ENCODE measurements at places on chromosomes 7 and 10.

- H3K4me1 ChIP-seq = no peaks in the 10 kb centered on the region
- H3K36me3 ChIP-seq = no peaks in the 10 kb centered on the region
- no peak overlapping the region for H3K27ac ChIP-seq
Observed at GRCh38 chr7:34277016-34277802, 371.9 kb downstream of the BMPER start.

GRCh38 chr10:131090761-131091661 lies 220.5 kb downstream of the TCERG1L start:
- H3K27me3 ChIP-seq = no peaks in the 10 kb centered on the region
- no peaks in the 10 kb centered on the region for H3K36me3 ChIP-seq
- H3K27ac ChIP-seq = no peak overlapping the region
- DNase-seq = no peak
- H3K4me1 ChIP-seq = peaks cover 2% of the 10 kb centered on the region
- H3K4me3 ChIP-seq = no peak overlapping the region

DNA sequence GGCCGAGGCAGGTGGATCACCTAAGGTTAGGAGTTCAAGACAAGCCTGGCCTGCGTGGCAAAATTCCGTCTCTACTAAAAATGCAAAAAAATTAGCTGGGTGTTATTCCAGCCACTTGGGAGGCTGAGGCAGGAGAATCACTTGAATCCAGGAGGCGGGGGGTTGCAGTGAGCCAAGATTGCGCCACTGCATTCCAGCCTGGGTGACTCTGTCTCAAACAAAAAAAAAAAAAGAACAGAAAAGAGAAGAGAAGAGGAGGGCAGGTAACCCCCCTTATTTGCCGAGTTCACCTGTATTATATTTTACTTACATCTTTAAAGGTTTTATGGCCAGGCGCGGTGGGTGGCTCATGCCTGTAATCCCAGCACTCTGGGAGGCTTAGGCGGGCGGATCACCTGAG lies 91.7 kb downstream of the RNF216 start:
- no peak overlapping the region for H3K4me3 ChIP-seq
- DNase-seq = no peak
- H3K27me3 ChIP-seq = no peaks in the 10 kb centered on the region
- peak overlapping the region; percentile 83 for H3K27ac ChIP-seq
- peaks cover 87% of the 10 kb centered on the region for H3K4me1 ChIP-seq

- no peak overlapping the region for H3K27ac ChIP-seq
- no peak for DNase-seq
- no peaks in the 10 kb centered on the region for H3K36me3 ChIP-seq
- peaks cover 2% of the 10 kb centered on the region for H3K4me1 ChIP-seq
Observed at GRCh38 chr10:47389619-47390018, 5.5 kb upstream of the ZNF488 start.

DNA sequence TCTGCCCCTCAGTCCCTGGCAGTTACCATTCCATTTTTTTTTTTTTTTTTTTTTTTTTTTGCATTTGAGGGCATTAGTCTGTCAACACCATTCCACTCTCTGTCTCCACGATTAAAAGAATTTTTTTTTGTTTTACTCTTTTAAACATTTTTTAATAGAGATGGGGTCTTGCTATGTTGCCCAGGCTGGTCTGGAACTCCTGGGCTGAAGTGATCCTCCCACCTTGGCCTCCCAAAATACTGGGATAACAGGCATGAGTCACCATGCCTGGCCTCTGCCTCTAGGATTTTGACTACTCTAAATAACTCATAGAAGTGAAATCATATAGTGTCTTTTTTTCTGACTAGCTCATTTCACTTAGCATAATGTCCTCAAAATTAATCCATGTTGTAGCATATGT lies 16.5 kb upstream of the CLDN3 start:
- H3K4me3 ChIP-seq = no peak overlapping the region
- H3K27ac ChIP-seq = no peak overlapping the region

DNA sequence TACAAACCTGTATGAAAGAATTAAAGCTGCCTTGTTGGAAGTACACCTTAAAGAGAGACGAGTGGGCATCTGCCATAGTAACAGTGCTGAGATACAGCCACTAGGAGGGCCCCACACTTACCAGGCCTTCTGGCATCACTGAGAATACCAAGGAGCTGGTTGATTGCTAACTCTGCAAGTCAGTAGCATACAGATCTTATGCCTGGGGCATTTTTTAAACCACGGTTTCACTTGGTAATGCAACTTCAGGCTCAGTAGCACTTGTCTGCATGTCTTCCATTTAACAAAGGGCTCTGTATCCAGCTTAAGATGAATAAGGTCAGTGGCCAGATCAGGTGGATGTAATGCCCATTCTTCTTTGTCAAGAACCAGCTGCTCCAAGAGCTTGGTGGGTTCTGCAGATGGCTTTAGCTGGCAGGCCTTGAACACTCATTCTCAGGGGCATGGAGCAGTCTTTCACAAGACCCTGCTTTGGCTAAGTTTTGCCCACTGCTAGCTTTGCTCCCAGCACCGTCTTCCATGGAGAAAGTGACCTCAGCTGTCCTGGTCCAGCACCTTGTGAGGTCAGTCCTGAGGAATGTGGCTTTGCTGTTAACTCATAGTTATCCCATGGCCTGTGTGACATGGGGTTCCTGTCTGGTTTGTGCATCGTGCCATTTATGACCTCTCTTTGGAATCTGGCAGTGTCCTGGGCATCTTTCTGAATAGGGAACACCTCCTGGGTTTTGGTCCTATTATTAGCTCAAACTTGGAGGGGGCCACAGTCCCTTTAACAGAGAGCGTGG lies 68.1 kb downstream of the BMPER start:
- no peak for DNase-seq
- no peaks in the 10 kb centered on the region for H3K36me3 ChIP-seq
- no peak overlapping the region for H3K4me3 ChIP-seq
- H3K27ac ChIP-seq = no peak overlapping the region
- H3K4me1 ChIP-seq = no peaks in the 10 kb centered on the region

DNA sequence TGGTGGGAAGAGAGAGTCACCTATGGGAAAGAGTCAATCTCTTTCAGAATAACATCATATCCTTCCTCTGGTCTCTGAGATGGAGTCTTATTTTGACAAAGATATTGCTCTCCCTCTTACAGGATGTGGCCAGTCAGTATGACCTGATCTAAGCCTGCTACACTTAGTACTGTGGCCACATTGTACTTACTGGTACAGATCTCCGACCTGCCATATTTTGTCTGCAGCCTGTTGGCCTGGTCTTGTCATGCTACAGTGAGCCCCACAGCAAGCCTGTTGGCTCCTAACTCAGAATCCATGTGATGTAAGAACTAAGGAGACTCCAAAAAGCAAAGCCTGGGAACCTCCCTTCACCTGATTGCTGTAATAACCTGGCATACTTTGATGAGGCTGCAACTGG lies 377.8 kb downstream of the SFMBT2 start:
- H3K4me3 ChIP-seq = no peak overlapping the region
- no peaks in the 10 kb centered on the region for H3K27me3 ChIP-seq
- H3K4me1 ChIP-seq = peaks cover 20% of the 10 kb centered on the region
- H3K36me3 ChIP-seq = no peaks in the 10 kb centered on the region
- no peak overlapping the region for H3K27ac ChIP-seq

GRCh38 chr7:132270517-132270916 lies 305.8 kb downstream of the PLXNA4 start:
- H3K27me3 ChIP-seq = peaks cover 2% of the 10 kb centered on the region
- H3K4me1 ChIP-seq = no peaks in the 10 kb centered on the region
- H3K36me3 ChIP-seq = no peaks in the 10 kb centered on the region
- no peak for DNase-seq
- no peak overlapping the region for H3K27ac ChIP-seq
- no peak overlapping the region for H3K4me3 ChIP-seq

GRCh38 chr10:132255489-132256344 lies 52.0 kb downstream of the STK32C start:
- DNase-seq = no peak
- peaks cover 26% of the 10 kb centered on the region for H3K4me1 ChIP-seq
- no peaks in the 10 kb centered on the region for H3K36me3 ChIP-seq
- no peak overlapping the region for H3K4me3 ChIP-seq

- DNase-seq = no peak
- H3K4me3 ChIP-seq = no peak overlapping the region
- no peaks in the 10 kb centered on the region for H3K36me3 ChIP-seq
- H3K27ac ChIP-seq = no peak overlapping the region
Observed at GRCh38 chr7:16450366-16450765, 15.2 kb downstream of the SOSTDC1 start.

- no peaks in the 10 kb centered on the region for H3K27me3 ChIP-seq
- H3K36me3 ChIP-seq = no peaks in the 10 kb centered on the region
- H3K4me3 ChIP-seq = no peak overlapping the region
Observed at GRCh38 chr10:20088061-20088701, 271.9 kb downstream of the PLXDC2 start.
